Motor neuron (in vitro differentiated cells): ENCODE measurements at places on chromosomes 7 and 10. TPM values are rescaled to one million over a fixed set of nuclear protein-coding genes. Genes with fewer than 3 reads are reported as not detected.

AKR1C4 gene
- total RNA-seq: 3.5 and 3.6 TPM in 2 replicates

DNA sequence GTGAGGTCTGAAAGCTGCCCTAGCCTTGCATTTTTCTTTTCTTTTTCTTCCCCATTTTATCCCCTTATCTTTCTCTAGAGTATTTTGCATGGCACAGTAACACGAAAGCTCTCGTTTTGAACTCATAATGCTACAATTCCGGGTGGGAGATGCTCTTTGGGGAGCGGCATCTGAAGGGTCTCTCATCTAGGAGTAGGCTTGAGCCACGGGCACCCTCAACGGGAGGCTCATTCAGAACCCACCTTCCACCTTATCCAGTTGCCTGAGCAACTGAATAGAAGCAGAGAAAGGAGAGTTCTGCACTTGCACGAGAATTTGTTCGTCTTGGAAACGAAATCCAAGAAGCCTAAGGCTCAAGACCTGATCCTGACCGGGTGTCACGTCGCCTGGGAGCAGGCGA lies 603.5 kb upstream of the FOXK1 start:
- no peak for ATAC-seq

GRCh38 chr10:113376428-113376827 lies 176.4 kb upstream of the HABP2 start:
- no peak for ATAC-seq

GRCh38 chr10:114492351-114493037 lies 88.2 kb upstream of the AFAP1L2 start:
- no peak for ATAC-seq

LRRC18 gene
- 0.14 TPM in 1 of 2 replicates, not detected in the other for total RNA-seq

TMEM139 gene
- total RNA-seq: 3.0 and 3.1 TPM in 2 replicates

SPDYE2 gene
- 0.29 TPM in 1 of 2 replicates, not detected in the other for total RNA-seq

- no peak for ATAC-seq
Measured at GRCh38 chr10:69317175-69317604, 38.9 kb downstream of the HK1 start.

CNPY1 gene
- total RNA-seq: not detected in 2 replicates

DNA sequence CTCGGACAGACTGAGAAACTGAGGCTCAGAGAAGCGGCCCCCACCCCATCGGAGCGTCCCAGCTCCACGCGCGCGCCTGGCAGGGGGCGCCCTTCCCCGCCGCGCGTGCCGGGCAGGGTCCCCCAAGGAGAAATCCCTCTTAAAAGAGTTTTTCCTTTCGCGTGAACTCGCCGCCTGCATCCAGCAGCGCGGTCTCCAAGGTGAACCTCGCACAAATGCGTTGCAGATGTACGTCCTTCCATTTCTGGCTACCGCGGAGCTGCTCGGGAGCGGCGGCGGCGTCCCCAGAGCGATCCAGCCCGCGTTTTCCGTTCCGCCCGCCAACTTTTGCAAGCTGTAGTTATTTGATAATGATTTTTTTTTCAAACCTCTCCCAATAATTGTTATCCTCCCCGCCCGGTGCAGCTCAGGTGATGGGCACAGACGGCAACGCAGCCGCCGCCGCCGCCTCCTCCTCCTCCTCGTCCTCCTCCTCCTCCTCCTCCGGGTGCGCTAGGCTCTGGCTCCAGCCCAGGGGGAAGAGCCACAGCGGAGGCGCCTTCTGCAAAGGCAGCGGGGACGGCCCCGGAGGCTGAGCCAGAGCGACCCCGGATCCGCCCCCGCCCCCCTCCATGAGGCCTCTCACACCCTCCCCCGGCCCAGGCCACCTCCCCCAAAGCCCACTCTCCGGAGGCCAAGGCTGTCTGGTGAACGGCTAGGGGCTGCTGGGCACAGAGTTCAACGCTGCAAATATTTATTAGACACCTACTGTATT lies 74.0 kb upstream of the CUX1 start:
- peak; percentile 82 for ATAC-seq

SMKR1 gene
- total RNA-seq: 5.9 and 6.8 TPM in 2 replicates

TBC1D12 gene
- total RNA-seq: 10.1 and 10.8 TPM in 2 replicates

- no peak for ATAC-seq
Measured at GRCh38 chr7:158374586-158374985, 213.0 kb downstream of the PTPRN2 start.

GRCh38 chr7:131924857-131925256 lies 368.4 kb upstream of the PODXL start:
- no peak for ATAC-seq

RNLS gene
- 1.0 and 1.6 TPM in 2 replicates for total RNA-seq

- ATAC-seq: no peak
Measured at GRCh38 chr10:12508165-12508564, 158.8 kb downstream of the CAMK1D start.

ATP6V0E2 gene
- total RNA-seq: 107 and 114 TPM in 2 replicates

- ATAC-seq: no peak
Measured at GRCh38 chr10:16439295-16439694, 2.5 kb downstream of the PTER start.

DNA sequence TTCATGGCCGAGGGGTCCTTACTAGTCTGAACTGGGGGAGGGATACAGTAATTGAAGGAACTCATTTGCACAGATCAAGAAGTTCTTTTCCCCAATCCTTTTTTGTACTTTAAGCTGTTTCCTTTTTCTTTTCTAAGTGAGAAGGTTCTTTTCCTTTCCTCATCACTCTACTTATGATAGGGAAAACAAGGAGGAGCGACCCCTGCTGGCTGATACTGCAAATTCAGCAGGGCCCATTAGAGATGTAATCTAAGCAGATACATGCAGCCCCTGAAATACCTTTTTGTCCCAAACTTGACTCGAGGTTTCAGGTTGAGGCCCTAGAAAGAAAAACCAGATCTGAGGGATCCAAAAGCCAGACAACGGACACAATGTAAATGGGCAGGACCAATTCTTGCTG lies 305.5 kb downstream of the DNAJB9 start:
- no peak for ATAC-seq

GRCh38 chr7:90617442-90617841 lies 21.3 kb downstream of the CDK14 start:
- ATAC-seq: no peak

TMEM184A gene
- 0.45 and 0.77 TPM in 2 replicates for total RNA-seq

GRCh38 chr7:112120696-112121217 lies 85.4 kb downstream of the DOCK4 start:
- no peak for ATAC-seq

DNA sequence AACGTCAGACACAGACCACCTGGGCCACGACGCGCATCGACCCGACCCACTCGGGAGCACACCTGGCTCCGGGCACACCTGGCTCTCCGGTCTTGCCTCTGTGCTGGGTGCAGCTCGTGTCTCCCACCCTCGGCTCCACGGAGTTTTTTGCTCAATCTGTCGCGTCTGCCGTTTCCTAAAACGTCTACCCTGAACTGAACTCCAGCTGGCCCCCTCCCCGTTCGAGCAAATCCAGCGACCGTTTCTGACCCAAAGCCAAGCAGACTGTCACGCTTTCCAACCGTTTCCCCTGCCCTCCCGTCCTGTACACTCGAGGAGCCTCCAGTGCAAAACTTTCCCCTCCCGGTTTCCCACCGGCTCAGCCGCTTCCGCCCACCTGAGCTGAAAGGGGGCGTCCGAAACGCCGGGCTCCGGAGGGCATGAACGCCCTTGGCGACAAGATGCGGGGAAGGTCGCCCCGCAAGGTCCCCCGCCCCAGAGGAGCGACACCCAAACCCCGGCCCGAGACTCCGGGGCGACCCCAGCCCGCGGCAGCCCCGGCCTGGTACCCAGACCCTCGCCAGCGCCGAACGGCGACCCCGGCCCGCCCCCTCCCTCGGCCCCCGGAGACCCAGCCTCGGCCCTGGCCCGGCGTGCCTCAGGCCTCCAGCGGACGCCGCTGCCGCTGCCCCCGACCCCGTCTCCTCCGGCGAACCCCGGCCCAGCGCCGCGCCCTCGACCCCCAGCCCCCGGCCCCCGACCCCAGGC lies 557 bp downstream of the CYTH3 start:
- peak; percentile 60 for ATAC-seq

LIPK gene
- not detected in 2 replicates for total RNA-seq

TLX1 gene
- total RNA-seq: 0.66 and 1.7 TPM in 2 replicates

DNMBP gene
- 4.8 and 5.1 TPM in 2 replicates for total RNA-seq

DNA sequence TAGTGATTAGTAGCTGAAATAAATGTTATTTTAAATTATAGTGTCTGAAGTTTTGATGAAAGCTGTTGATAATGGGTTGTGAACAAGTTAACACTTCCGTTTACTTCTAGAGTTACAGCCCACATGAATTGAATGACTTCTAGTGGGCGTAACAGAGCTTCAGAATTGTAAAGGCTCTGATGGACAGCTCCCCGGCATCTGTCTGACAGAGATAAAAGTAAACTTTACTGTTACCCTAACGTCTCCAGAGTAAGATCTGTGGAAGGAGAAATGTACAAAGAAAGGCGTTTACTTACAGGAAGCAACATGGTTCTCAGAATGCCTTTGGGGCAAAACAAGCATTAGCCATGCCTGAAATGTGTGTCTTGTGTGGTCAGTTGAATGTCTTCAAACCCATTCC lies 124.4 kb downstream of the ADARB2 start:
- ATAC-seq: no peak

GRCh38 chr10:48613016-48613415 lies 8.1 kb upstream of the ARHGAP22 start:
- no peak for ATAC-seq

GRCh38 chr10:43125274-43125845 lies 12.9 kb upstream of the CSGALNACT2 start:
- no peak for ATAC-seq

DNA sequence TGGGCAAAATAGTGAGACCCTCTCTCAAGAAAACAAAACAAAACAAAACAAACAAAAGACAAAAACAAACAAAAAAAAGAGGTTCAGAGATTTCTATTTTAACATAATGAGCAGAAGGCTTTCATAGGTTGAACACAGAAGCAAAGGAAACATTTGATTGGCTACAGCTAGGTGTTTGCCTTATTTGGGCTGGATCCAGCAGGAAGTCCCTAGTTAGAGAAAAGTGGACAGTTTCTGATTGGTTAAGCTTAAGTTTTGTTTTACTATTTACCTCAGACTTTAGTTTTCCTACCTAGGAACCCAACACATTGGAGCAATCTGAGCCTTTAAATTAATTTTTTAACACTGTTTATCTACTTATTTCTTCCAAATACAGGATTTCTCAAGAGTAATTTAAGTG lies 566.5 kb upstream of the PCDH15 start:
- no peak for ATAC-seq

GRCh38 chr10:86596266-86596665 lies 58.1 kb upstream of the OPN4 start:
- no peak for ATAC-seq

DNA sequence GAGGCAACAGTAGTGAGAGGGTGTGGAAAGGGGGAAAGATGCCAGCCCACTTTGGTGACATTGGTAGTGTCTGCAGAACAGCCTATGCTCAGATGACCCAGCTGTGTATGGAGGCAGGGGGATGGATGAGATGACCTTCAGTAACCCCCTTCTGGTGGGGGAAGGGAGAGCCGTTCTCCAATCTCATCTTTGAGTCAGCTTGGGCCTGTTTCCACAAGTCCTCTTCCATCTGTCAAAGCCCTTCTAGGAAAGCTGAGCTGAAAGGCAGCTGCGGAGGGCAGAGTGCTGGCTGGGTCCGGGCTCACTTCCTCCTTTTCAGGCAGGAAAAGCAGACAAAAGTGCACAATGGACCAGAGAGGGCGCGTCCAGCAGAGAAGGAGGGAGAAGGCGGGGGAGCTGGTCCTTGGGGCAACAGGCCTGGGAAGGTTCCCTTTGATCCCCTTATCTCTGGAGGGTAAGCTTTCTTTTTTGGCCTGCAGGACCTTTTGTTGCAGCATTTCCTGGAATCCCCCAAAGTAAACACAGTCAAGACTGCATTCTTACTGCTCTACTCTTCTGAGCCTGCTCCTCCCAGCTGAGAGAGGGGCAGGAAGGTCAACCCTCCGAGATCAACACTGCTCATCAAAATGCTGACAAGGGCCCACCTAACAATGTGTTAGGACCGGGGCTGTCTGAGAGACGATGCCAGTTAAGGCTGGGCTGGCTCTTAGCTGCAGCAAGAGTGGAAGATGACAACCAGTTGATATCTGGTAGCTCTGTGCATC lies 1.2 kb upstream of the LRMDA start:
- peak; percentile 54 for ATAC-seq

MKRN1 gene
- total RNA-seq: 75.7 and 76.8 TPM in 2 replicates

GRCh38 chr7:36084485-36085091 lies 68.5 kb upstream of the EEPD1 start:
- peak; percentile 48 for ATAC-seq

- peak; percentile 35 for ATAC-seq
Measured at GRCh38 chr7:75033064-75033463, 40.5 kb downstream of the RCC1L start.

ZFAND2A gene
- total RNA-seq: 50.2 and 53.6 TPM in 2 replicates

DNA sequence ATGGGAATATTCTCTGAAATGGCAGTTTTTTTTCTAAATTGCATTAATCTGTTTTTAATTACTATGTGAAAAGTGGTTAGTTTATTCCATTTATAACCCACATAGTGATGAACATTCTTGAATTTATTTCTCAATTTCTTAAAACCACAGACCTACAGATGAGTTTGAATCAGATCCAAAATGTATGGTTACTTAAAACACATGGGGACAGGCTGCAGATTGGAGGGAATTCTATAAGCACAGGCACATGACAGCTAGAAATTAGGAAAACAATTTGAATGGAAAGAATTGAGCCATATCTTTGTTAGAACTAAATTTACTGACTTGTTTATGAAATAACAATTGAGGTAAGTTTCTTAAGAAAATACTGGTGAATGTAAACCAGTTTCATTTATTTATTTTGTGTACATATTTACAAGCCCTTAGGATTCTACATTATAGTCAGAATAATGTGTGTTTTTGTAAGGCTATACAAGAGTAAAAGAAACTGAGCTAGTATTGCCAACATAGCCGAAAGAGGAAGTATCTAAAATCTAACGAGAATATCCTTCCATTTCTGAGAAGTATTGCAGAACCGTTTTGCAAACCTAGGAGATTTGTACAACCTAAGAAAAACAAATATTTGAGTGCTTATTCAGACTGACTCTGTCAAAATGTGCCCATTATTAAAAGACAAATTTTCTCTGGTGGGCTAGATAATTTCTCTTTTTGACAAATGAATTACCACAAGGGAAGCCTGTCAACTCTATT lies 434.3 kb upstream of the SEMA3D start:
- ATAC-seq: no peak
